ENCODE measurements at places on chromosomes 7 and 10.

- DNase-seq: peak; percentile 72
These were observed 208.9 kb downstream of the TMEM26 start for GRCh38 chr10:61244261-61244775.

DNA sequence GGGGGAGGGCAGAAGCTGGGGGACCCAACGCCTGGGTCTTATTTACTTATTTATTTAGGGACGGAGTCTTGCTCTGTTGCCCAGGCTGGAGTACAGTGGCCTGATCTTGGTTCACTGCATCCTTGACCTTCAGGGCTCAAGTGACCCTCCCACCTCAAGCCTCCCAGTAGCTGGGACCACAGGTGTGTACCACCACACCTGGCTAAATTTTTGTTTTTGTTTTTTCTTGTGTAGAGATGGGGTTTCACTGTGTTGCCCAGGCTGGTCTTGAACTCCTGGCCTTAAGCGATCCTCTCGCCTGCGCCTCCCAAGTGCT, 1.7 kb upstream of the MOGAT3 start:
- DNase-seq: no peak

DNA sequence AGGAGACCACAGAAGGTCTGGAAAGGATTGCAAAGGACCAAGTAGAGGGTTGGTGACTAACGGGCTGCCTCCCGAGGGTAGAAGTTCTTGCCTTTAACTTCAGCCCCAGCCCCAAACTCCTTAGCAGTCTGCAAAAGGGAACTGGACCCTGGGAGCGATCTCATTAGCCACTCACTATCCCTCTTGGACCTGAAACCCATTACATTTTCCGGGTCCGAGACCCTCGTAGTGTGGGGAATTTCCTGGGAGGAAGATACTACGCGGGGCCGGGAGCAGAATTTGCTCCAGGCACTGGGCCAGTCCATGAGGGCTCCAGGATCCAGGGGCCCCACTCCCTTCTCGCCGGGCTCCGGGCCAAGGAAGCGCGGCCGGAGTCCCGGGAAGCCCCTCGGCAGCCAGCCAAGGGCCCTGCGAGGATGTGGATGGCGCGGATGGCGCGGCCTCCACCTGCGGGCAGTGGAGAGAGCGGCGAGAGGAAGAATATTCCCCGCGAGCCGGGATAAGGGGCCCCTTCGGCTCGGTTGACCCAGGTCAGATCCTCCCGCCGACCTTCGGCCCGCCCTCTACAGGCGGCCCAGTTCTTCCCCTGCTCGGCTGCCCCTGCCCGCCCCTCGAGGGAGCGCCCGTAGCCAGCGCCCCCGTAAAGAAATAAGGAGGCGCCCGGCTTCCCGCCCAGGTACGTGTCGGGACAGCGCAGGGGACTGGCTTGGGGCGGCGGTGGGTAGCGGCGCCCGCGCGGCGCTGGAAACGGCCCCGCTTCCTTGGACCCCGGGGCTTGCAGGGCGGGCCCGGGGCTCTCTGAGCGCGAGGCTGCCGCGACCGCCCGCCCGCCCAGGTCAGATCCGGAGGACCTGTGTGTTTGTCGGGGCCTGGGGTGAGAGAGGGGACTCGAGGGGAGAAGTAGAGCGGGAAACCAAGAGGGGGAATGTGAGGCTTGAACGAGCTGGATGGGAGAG, at the start of gene MYO3A:
Gene MYO3A (plus strand): TSS at position 577 of the 956 bp plus-strand sequence. CDS start 17,882 bp downstream, outside the sequence.
- DNase-seq: peak; percentile 34

GRCh38 chr7:5143106-5143505, 46.9 kb upstream of the WIPI2 start:
- DNase-seq: no peak

- peak; percentile 83 for DNase-seq
These were observed 609.4 kb upstream of the PCDH15 start for GRCh38 chr10:55410415-55410885.

GRCh38 chr7:145471883-145472282, 636.0 kb upstream of the TPK1 start:
- DNase-seq: no peak

- DNase-seq: no peak
These were observed 370.2 kb downstream of the PPP1R3A start for GRCh38 chr7:113548561-113548960.

DNA sequence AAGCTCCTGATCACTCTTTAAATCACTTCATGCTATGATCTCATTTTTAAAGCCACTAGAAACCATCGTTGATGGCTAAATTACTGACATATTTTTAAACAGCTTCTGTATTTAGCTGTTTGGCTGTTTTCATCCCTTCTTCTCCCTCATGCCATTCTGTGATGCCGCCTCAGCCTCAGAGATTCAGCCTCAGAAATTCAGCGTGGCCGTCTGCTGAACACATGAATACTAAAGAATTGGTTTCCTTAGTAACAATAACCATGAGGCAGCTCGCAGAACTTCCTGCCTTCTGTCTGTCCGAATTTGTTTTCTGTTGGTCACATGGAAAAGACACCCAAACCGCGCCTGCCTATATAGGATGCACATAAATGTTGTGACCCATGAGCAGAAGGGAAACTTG, 31.0 kb upstream of the FZD1 start:
- no peak for DNase-seq

GRCh38 chr10:70695241-70696030, 23.1 kb downstream of the ADAMTS14 start:
- DNase-seq: no peak

GRCh38 chr7:117134889-117135552, 181.7 kb downstream of the ST7 start:
- DNase-seq: no peak

GRCh38 chr10:12414278-12414989, 65.1 kb downstream of the CAMK1D start:
- DNase-seq: no peak

DNA sequence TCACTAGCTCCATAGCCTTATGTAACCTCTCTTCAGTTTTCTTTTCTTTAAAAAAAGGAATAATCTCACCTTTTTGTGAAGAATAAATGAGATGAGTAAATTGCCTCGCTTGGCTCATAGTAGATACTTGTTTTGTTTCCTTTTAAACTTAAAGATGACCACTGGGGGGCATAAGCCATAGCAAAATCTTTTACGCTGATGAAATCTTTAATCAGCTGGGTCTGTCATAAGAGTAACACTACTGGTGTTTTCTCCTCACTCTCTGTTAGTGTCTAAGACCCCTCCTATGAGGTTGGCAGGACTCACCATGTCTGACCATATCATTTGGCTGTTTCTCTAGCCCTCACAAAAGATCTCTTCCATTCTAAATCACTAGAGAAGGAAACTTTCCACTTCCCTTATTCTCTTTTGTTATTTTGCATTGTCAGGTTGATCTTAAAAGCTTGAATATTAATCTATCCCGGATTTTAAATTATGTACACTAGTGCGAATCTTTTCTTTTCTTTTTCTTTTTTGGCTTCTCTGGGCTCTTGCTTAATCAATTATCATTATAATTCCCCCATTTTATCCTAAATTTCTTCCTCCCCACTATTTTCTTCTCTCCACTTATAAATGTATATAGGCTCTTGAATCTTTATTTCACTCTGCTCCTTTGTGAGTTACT, 12.5 kb downstream of the STAG3 start:
- no peak for DNase-seq

DNA sequence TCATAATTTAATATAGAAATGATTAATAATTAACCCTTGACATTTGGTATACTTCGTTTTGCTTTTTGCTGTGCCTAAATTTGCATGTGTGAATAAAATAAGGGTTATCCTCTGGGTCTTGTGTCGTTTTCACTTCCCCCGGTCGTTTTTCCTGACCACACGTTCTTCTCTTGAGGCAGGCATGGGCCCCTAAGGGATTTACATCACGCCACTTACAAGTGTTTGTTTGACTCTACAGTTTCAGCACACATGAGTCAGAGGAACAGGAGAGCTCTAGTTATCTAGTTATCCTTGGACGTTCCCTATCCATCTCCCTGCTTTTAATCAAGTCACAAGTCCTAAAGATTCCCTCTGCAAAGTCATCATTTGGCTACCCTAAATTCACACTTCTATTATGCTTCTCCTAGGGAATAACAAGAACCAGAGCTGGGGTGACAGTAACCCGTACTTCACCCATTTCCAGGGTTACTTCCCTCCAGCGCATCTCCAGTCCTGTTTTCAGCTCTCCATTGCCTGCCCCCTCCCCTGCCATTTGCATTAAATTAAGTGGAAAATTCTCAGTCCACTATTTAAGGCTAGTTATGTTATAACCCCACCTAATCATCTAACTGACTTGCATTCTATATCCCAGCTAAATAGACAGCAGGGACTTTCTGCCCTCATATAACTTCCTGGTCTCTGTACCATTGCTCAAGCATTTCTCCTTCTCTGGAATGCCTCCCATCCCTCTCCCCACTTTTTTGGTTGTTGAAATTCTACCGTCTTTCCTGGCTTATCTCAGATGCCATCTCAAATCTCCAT, 206.9 kb downstream of the PTEN start:
- no peak for DNase-seq

DNA sequence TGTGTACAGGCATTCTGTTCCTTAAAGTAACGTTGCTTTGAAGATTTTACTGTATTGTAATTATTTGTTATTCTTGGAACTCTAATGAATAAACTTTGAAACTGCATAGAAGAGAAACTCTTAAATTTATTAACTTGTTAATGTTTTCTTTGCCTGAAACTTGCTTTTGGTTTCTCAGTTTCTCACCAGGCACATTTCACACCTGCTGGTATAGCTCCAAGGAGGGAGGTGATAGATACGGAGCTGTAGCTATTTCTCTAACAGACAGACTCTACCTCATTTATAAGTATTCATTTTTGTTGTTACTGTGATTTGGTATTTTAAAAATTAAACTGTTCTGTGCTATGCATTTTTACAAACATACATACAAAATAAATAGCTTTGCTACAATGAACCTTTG, 32.7 kb downstream of the R3HCC1L start:
- DNase-seq: no peak

DNA sequence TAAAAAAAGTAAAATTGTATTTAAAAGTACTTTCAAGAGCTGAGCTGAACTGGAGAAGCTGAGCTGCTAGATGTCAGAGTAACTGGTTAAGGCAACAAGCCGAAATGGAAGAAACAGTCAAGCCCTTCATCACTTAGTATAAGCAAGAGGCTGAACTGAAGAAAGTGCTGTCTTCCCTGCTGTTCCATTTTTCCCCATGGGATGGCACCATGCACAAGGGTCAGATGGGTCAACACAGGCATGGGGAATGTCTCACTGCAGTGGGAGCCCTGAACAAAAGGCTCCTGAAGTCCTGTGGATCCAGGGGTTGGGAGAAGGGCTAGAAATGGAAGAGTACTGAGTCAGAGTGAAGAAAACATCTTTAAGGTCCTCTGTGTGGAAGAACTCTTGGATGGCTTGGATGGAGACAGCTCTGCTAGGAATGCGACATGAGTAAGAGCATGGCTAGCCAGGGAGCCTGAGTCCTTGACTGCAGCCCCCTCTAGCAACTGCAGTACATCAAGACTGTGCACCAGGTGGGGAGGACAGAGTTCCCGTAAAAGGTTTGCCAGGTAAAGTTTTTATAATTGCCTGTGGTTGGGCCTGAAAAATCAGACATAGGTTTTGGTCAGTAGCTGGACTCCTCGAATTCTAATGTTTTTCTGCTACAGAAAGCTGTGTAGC, 348.3 kb downstream of the GPR158 start:
- DNase-seq: peak; percentile 52

GRCh38 chr10:114647545-114648138, 10.4 kb downstream of the ABLIM1 start:
- DNase-seq: no peak

DNA sequence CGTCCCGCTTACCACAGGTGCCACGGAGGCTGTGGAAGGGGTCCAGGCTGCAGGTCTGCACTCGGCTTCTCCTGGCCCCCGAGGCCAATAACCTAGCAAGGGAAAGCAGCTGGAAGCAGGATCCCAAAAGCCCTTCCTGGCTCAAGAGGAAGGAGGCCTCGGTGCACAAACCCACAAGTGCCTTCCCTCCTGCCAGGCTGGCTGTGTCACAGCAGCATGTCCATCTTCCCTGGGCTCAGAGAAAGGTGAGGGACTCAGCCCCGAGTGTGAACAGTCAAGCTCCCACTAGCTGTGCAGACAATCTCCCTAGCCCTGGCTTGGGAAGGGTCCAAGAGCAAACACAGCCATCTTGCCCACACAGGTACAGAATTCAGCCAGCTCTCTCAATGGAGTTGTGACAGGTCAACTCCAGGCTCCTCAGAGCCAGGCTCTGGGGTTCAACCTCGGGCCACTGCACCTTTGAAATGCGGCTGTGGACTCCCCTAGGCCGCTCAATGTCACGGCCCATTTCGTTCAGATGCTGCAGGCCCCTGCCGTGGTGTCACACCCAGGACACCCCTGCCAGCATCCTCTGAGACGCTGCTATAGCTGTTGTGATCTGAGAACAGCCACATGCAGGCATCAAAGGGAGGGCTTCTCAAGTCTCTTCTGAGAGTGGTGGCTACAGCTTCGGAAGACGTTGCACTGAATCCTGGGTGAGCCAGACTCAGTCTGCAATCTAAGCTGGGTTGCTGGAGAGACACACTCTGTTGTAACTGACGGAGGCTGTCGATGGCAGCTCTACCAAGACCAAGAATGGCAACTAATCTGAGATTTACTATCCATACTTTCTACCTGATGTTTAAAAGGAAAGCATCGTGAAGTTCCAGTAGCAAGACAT, 137.9 kb downstream of the DIP2C start:
- no peak for DNase-seq

GRCh38 chr10:99410146-99410545, 20.3 kb downstream of the GOT1 start:
- no peak for DNase-seq

DNA sequence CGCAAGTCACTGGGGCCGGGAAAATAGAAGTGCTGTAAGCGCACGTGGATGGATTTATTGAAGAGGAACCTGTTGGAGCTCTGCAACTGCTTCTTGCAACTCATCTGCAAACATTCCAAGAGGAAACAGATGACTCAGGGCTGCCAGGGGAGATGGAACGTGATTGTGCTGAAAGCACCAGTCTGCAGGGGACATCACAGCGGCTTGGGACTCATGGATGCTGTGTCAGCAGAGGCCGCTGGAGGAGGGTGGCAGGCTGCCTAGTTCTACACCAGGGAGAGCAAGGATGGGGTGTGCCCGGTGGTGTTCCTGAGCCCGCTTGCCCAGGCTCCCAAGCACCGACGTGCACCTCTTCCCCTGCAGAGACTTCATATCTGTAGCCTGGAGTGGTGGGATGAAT, 515.7 kb downstream of the TCERG1L start:
- no peak for DNase-seq

DNA sequence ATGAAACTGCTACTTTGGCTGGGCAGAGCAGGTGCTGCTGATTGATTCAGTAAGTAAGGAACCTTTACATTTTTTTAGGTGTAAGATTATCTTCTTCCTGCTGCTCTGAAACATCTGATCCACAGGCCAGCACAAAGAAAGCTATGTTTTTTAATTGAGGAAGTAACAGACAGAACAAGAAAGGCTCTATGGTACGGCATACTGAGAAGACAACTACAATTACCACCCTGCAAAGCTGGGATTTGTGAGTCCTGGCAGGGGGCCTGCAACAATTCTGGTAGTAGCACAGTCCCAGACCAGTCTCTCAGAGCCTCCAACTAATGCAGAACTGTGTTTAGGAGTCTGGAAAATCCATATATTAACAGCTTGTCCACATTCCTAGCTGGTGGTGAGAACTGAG, 103.0 kb upstream of the LRRTM3 start:
- DNase-seq: no peak
